ENCODE measurements at places on chromosomes 5 and 9.

GRCh38 chr9:125750627-125751011 is 3.4 kb downstream of the PBX3 start:
- DNase-seq = no peak

DNA sequence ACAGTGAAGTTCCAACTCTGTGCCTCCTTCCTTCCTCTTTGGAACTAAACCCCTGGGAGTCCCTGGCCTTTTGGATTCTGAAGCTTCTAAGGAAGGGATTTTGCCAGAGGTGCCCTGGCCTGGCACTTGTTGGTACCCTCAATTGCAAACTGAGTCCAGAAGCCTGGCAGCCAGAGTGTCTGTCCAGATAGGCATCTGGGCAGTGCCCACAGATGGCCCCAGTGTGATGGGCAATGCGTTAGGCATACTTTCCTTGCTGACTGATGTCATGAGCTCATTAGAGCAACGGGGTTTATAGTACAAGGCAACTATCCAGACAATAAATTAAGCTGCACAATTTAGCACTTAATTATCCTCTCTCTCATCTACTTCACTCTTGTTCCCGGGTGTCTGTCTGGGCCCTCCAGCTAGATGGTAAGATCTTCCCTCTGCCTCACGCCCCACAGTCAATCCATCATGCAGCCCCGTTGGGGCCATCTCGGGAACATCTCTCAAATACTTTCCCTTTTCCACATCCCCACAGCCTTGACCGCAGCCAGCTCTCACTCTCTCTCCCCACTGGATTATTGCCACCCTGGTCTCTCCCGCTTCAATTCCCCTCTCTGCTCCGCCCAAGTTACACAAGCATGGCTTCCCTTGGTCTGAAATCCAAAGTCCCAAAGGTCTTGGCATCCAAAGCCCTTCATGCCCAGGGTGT is 157.5 kb upstream of the SMIM23 start:
- no peak for DNase-seq

GRCh38 chr5:66307647-66308241 is 163.6 kb downstream of the SREK1 start:
- no peak for DNase-seq

DNA sequence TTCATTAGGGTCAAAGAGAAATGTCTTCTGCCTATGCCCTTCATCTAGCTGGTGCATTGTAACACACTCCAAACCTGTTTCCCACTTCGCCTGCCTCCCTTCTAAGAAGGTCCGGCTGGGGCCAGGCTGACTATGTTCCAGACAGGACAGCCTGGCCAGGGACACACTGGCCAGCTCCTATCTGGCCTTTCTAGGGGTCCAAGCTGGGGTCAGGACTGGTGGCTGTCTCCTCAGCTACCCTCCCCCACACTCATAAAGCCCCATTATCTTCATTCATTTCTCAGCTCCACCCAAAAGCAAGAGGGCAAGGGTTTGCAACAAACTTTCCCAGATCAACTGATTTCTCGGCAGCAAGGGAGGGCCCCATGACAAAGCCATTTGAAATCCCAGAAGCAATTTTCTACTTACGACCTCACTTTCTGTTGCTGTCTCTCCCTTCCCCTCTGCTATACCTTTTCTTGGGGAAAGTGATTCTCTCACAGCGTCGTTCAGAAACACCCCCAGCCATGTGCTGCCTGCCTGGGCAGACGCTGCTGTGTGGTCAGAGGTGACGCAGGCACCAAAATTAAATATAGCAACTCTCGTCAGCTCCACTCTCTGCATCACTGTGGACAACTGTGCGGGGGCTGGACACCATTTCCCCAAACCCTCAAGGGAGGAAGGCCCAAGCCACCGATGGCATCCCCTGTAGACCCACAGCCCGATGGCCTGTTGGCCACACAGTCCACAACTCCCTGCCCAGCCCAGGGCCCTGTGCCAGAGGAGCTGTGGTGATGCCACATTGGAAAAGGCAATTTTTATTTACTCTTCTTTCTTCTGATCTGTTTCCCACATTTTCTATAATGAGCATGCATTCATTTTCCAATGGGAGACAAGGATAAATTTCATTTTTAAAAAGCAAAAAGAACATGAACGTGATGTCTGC is 6.1 kb downstream of the IL13 start:
- DNase-seq = no peak

GRCh38 chr9:97992219-97992618 is 9.1 kb downstream of the ANP32B start:
- no peak for DNase-seq

DNA sequence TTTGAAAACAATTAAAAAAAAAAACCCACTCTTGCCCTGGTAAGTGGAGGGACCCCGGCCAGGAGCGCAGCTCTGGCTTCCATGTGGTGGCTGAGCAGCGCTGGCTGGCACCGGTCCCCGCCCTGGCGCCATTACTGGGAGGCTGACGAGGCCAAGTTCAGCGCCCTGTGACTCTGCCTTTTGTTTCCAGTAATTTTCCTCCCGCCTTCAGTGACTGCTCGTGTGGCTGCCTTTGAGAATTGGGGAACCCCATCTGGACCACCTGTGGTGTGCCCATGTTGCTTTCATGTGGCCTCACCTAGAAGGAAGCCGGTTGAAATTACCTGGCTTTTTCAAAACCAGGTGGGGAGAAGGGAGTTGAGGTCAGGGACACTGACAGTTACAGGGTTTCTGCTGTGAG is 136.1 kb downstream of the GAPVD1 start:
- DNase-seq = no peak

- DNase-seq = no peak
Observed at GRCh38 chr9:16718296-16718695, 152.2 kb downstream of the BNC2 start.

GRCh38 chr5:93274291-93274690 is 306.7 kb downstream of the NR2F1-AS1 start:
- DNase-seq = no peak

DNA sequence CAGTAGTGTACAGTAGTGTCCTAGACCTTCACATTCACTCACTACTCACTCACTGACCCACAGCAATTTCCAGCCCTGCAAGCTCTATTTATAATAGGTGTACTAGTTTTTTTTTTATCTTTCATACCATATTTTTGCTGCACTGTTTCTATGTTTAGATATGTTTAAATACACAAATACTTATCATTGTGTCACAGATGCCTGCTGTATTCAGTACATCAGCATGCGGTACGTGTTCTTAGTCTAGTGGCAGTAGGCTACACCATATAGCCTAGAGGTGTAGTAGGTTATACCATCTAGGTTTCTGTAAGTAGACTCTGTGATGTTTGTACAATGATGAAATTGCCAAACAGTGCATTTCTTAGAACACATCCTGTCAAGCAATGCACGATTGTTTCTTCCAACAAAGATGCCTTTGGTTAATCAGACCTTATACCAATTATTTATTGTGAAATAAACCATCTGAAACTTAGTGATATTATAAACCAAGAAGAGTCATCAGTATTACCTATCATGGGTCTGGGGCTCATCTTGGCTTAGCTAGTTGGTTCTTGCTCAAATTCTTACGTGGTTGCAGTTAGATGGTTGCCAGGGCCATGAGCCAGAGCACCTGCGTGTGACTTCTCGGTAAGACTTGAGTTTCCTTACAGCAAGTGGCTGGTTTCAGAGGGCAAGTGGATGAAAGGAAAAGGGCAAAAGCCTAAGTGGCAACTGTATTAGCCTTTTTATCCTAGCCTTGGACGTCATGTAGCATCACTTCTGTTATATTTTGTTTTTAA is 41.1 kb downstream of the ERBIN start:
- no peak for DNase-seq

DNA sequence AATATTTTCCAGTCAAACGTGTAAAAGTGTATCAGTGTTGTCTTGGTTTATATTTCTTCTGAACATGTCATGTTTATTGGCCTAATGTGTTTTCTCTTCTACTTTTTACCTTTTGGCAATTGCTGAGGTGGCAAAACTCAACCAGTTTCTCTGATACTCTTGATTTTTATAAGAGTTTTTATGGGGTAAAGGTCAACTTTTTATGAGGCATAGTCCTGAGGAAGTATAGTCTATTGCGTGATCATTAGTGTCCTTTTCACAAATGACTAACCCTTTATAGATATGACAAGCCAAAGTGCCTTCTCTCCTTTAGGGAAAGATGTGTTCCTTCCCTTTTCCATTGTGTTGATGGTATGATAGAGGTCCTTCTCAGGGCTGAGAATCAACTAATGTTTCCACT is 32.9 kb downstream of the OCLN start:
- DNase-seq = no peak

GRCh38 chr5:85967681-85968080 is 650.1 kb upstream of the COX7C start:
- no peak for DNase-seq

DNA sequence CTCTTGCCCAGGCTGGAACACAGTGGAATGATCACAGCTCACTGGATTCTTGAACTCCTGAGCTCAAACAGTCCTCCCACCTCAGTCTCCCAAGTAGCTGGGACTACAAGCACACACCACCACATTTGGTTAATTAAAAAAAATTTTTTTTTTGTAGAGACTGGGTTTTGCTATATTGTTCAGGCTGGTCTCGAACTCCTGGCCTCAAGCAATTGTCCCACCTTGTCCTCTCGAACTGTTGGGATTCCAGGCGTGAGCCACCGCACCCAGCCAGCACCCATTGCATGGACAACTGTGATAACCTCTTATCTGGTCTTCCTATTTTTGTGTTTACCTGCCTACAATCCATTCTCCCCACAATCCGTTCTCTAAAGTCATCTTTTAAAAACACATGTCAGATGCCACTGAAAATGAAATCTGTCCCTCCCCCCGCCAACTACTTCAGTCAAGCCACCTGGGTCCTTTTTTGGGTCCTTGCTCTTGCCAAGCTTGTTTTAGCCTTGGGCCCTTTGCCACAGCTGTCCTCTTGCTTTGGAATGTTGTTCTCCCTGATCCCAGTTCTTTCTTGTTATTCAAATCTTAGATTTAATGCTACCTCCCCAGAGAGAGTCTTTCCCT is 250.5 kb downstream of the PIK3R1 start:
- DNase-seq = no peak

DNA sequence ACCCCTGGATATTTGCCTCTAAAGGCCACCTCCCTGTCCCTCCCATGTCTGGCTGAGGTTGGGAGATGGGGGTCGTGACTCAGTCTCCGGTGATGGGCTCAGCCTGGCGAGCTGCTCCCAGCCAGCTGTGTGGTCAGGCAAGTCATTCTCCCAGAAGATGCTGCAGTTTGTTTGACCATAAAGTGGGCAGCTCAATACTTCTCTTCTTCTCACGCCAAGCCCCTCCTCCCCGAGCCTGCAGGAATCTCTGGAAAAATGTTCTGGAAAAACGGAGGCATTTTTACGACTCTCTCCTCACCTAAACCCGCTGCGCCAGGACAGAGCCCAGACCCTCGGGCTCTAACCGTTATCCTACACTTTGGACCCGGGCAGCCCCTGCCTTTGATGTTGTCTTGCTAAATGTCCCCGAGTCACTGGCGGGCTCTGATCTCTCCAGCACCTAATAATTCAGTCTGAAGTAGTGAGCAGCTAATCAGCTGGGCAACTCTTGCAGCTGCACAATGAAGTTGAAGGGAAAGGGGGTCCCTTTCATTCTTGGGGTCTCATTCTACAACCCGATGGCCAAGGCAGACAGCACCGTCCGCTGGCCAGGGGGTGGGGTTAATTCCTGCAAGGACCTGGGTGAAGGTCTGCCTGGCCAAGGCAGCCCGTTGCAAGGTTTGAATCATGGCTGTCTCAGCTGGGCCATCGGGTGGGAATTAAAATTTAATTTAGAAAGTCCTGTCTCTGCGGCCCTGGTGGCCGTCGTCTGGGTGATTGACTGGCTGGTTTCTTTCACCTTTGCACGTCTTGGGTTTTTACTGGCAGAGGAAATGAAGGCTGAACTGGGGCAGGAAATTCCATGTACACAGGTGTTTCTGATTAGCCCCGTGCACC is 12.3 kb downstream of the DCANP1 start:
- no peak for DNase-seq

- DNase-seq = no peak
Observed at GRCh38 chr9:76592091-76592973, 133.3 kb downstream of the GCNT1 start.

DNA sequence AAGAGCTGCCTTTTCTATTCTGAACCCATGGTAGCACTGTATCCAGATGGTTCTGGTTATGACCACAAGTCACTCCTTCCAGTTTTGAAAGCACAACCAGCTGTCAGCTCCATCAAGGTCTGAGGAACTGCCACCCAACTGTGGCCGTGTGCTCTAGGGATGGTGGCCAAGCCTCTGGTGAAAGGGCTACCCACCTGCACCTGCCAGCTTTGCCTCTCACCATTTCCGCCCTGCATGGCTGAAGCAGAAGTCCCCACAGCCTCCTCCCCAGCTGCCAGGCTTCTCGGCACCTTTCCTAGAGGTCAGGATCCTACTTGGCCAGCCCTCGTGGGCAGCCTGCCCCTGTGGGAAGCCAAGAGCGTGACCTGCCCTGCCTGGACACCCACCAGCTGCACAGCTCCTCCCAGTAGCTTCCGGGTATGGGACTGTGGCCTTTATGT is 16.8 kb downstream of the SEMA5A start:
- no peak for DNase-seq

DNA sequence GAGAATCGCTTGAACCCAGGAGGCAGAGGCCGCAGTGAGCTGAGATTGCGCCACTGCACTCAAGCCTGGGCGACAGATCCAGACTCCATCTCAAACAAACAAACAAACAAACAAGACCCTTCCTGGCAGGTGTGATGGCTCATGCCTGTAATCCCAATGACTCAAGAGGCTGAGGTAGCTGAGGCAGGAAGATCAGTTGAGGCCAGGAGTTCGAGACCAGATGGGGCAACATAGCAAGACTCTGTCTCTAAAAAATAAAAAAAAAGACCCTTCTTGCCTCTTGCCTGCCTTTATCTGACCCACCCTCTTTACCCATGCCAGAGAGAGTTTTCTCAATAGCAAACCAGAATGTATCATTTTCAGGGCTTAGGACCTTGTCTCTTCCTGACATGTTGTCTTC is 8.8 kb upstream of the PANK3 start:
- DNase-seq = no peak

- DNase-seq = no peak
Observed at GRCh38 chr9:33684831-33685230, 110.5 kb upstream of the PRSS3 start.

GRCh38 chr5:144549580-144549979 is 378.9 kb downstream of the KCTD16 start:
- DNase-seq = no peak

GRCh38 chr5:18394443-18394804 is 760.2 kb downstream of the TAF11L14 start:
- no peak for DNase-seq

DNA sequence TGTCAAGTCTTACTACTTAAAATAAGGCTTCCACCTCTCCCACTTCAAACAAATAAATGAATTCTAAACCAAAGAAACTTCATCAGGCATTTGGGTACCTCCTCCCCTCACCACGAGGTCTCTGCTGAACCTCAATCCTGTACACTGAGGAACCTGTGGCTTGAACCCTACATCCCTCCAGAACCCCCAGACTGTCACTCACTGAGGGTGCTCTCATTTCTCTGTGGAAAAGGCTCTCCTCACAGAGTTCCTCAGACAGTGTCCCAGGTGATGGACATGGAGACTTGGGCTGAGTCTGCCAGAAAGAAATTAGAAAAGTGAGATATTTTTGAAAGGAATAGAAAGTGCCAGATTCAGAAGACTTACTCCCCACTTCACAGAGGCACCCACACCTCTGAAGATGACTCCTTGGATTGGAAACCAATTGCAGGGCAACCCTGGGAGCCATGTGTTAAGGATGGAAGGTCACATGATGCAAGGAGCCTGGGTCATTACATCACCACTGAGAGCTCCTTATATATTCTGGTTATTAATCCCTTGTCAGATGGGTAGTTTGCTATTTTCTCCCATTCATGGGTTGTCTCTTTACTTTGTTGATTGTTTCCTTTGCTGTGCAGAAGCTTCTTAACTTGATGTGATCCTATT is 19.8 kb downstream of the MLANA start:
- no peak for DNase-seq

Data from activated CD4-positive, alpha-beta T cell treated with anti-CD3 and anti-CD28 coated beads for 1 hour (primary cell).